ENCODE measurements at places on chromosomes 4 and X. TPM values are rescaled to one million over a fixed set of nuclear protein-coding genes. Genes with fewer than 3 reads are reported as not detected.

DNA sequence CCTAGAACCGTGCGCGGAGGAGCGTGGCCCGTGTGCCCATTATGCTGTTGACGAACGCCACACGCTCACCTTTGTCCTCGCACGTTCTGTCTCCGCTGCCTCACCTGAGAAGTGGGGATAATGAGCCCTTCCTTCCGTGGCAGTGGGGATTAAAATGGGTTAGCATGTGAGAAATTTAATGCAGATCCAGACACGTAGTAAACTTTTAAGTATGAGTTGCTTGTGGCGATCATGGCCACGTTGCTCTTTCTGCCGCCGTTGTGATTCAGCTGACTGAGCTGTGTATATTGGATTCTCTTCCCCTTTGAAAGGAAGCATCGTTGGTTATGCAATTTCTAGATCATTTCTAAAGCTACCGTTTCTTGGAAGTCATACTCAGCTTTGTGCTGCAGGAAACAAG, 16.5 kb downstream of the TBC1D14 start:
- no peak for DNase-seq

DNA sequence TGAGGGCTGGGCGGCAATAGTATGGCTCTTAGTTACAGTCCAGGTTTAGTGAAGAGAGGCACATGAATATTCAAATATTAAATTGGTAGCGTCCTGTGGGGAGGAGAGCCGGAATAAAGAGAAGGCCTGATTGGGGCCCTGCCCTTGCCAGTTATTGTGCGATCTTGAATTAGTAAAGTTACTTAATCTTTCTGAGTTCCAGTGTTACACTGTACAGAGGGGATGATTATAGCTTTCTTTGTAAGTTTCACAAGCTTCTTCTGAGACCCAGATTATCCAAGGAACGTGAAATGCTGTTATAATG, 1.2 kb downstream of the METAP1 start:
- DNase-seq, result no peak

DNA sequence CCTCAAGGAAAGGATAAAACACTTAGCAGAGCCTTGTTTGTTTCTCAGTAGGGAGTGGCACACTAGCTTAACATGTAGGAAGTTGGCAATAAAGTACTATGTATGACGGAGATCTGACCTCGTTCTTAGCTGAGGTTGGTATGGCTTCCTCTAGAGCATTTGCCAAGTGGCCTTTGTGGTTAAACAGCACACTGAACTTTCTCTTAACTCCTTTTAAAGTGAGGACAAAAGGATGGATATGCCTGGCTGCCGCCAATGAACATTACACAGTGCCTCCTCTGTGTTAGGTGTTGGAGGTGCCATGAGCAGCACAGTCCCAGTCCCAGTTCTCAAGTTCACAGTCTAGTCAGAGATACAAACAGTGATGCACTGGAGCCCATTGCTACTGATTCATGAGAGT, 54.4 kb downstream of the VGLL1 start:
- no peak for DNase-seq

DNA sequence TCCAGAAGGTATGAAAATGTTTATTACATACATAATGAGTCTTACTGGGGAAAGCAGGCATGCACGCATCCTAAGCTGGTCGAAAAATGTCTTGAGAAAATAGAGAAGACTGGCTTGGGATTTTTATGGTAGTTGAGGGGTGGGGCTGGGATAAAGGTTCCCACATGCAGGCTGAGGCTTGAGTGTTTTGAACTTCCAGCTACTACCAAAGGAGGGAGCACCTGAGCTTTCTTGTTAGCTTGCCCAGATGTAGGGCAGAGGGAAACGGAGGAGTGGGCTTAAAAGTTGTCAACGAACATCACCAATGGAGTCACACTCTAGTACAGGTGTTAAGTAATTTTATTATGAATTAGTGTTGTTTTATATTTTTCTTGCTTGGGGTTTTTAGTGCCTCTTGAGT, 39.6 kb upstream of the SRPX start:
- no peak for DNase-seq

- DNase-seq, result no peak
Measured at GRCh38 chr4:77197831-77198230, 40.8 kb downstream of the CCNG2 start.

GRCh38 chr4:7358100-7358735, 76.5 kb downstream of the PSAPL1 start:
- peak; percentile 45 for DNase-seq

DNA sequence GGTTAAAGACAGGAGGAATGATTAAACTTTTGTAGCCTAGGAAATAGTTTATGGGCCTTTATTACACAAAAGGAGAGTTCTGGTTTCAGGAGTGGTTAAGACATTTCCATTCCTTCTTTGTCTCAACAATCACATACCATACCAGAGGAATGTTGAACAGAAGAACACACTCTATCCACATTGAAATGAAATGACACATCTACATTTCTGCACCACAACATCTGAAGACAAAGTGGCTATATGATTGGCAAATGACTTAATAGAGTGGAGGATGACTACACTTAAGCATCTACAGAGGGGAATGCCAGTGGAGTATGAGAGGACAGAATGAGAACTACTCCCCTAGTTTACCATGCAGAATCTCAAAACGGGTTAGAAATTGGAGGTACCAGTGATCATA, 8.0 kb downstream of the CYP2U1 start:
- no peak for DNase-seq

- no peak for DNase-seq
Measured at GRCh38 chr4:78310740-78311115, 240.8 kb upstream of the ANXA3 start.

- no peak for DNase-seq
Measured at GRCh38 chrX:56782791-56783449, 53.9 kb downstream of the NBDY start.

DNA sequence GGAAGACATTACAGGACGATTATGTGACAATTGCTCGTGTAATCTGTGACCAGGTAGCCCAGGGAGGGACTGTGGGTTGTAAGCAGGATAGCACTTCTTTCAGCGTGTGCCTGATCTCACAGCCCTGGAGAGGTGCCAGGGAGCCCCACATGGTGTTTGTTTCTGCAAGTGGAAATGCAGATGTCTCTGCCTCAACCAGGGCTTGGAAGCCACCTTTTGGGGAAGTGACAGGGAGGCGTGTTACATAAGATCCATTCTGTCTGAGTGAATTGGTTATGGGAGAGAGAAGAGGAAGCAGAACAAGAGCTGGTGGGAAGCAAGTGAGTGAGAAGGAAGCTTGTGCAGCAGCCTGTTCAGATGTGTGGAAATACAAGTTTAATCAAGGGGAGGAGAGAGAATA, 104.5 kb upstream of the GATB start:
- DNase-seq, result peak; percentile 81

- DNase-seq, result no peak
Measured at GRCh38 chrX:23902419-23902818, 5.3 kb downstream of the APOO start.

DNA sequence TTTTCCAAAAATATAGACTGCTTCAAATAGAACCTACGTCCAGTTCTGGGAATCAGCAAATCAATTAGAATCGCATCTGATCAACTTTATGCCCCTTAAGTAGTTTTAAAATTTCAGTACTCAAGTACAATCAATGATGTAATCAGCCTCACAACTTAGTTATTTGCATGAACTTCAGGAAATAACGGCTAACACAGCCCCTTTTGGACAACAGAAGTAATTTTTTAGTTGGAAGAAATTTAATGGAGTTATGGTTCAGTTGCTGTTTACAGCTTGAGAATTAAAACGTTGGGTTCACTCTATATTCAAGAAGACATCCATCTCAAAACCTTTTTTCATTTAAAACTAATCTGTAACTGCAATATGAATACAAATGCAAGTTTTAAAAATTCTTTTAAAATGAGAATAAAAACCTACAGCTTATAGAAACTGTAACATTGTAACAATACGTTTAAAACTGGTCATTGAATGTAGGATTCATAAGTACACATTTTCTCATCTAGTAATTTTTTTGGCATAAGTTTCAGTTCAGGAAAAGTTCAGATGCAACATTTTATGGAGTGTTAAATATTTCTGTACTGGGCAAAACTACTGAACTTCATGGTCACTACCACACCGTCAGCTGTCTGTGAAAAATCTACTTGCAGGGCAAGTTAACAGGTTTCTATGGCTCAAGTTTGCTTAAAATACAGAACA, 956 bp downstream of the TAPT1 start:
- DNase-seq, result no peak

- DNase-seq, result no peak
Measured at GRCh38 chr4:99696801-99697200, 39.2 kb upstream of the C4orf54 start.

DNA sequence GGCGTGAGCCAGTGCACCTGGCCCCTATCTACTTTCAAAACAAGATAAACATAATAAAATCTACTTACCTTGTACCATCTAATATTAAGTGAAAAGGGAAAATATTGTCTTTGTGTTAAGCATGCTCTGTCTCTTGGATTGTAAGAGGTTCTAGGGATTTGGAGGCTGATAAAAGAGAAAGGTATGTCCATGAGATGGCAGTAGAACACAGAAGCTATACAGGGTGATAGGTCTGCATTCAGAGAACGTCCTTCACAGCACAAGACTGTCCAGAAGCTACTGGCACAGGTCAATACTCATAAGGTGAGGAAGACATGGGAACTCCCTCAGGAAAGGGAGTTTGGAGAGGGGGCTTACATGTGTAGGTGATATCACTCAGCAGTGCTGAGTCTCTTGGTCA, 135.5 kb downstream of the TMEM47 start:
- no peak for DNase-seq

GRCh38 chr4:25760518-25761157, 102.2 kb downstream of the SEL1L3 start:
- DNase-seq, result no peak

DNA sequence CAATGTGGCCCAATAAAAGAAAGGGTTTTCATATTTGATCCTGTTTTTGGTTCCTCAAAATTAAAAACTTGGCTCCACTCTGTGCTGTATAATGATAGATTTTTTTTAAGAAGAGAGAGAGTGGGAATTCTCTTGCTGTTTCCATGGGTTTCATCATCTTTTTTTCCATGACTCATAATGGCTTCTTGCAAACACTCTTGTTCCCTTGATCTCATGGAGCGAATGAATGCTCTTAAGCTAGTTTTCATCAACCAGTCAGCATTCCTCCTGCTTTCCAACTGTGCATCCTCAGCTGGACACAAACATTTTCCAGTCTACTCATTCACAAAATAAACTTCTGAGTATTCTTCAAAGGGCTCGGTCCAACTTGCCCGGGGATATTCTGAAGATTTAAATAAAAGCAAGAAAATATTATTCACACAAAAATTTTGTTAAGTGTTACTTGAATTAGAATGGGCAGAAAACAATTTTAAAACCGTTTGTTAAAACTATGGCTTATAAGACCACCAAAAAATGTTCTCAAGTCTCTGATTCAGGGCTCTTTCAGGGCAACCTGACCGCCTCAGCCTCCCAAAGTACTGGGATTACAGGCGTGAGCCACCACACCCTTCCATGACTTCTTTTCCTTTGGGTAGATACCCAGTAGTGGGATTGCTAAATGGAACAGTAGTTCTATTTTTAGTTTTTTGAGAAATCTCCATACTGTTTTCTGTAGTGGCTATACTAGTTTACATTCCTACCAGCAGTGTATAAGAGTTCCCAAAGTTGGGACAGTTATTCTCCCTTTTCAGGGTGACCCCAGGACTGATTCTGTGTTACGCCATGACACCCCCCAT, 64.7 kb downstream of the TMEM156 start:
- DNase-seq, result no peak

DNA sequence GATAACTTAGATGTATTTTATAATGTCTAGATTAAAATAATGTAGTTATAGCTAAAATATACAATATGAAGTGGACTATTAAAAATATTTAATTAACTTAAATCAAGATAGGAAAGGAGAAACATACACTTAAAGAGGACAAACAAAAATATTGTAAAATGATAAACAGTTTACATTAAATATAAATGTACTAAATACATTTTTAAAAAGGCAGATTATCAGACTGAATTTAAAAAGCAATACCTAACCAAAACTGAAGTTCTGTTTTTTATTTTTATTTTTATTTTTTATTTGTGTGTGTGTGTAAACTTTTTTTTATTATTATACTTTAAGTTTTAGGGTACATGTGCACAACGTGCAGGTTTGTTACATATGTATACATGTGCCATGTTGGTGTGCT, 811.6 kb upstream of the INTU start:
- DNase-seq, result no peak

- no peak for DNase-seq
Measured at GRCh38 chr4:117773064-117773936, 261.0 kb upstream of the NDST3 start.

The FGFR3 gene
- polyA plus RNA-seq, result 1.1 TPM

The HTN1 gene
- not detected for polyA plus RNA-seq

The DMP1 gene
- polyA plus RNA-seq, result not detected

The CD38 gene
- polyA plus RNA-seq, result 1.8 TPM

The MAGEB1 gene
- not detected for polyA plus RNA-seq

The TCEAL4 gene
- 105 TPM for polyA plus RNA-seq

The AKAP14 gene
- polyA plus RNA-seq, result not detected

Data from heart left ventricle (tissue), 16 donors.